CD14-positive monocyte (primary cell): ENCODE measurements at places on chromosomes 6 and 20. TPM values are rescaled to one million over a fixed set of nuclear protein-coding genes. Genes with fewer than 3 reads are reported as not detected.

- DNase-seq, result peak; percentile 46
- H3K4me3 ChIP-seq, result peak overlapping the region; percentile 84
- no peaks in the 10 kb centered on the region for H3K36me3 ChIP-seq
- H3K27me3 ChIP-seq, result no peaks in the 10 kb centered on the region
- peak overlapping the region; percentile 97 for H3K27ac ChIP-seq
- H3K4me1 ChIP-seq, result peaks cover 14% of the 10 kb centered on the region
Observed at GRCh38 chr6:26284537-26285142, 80.4 kb upstream of the BTN3A2 start.

- peak overlapping the region; percentile 65 for H3K27ac ChIP-seq
- peak overlapping the region; percentile 49 for H3K4me3 ChIP-seq
- H3K4me1 ChIP-seq, result peaks cover 25% of the 10 kb centered on the region
- peak; percentile 35 for DNase-seq
- no peaks in the 10 kb centered on the region for H3K27me3 ChIP-seq
Observed at GRCh38 chr6:14211562-14211942, 94.0 kb downstream of the CD83 start.

DNA sequence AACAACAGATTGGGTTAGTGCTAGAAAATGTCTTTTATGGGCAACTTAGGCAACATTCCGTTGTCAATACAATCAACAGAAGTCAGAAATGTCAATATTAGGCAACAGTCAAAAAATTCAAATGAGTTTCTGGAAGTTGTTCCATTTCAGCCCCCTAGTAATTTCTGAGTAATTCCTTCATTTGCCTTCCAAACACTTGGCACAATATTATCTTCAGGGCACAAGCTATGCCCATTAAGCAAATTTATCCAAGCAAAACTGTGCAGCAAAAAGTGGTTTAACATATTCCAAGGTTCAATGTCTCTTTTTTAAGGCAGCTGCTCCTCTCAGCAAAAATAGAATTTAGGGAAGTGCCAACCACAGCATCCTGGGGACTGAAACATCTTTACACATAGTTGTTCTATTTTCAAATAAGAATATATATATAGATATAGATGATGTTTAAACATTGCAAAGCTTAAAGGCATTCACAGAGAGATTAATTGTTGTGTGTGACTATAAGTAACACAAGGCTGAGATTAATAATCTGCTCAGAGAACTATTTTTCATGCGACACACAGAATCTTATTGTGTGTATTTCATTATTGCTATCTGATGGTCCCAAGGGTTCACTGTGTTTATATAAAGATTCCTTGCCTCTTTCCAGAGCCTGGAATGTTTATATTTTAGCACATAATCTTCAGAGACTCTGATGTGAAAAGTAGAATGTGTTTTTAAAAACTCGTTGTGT, 75.2 kb upstream of the ADTRP start:
- peak; percentile 20 for DNase-seq
- H3K4me1 ChIP-seq, result peaks cover 17% of the 10 kb centered on the region
- H3K36me3 ChIP-seq, result no peaks in the 10 kb centered on the region
- no peak overlapping the region for H3K4me3 ChIP-seq

DNA sequence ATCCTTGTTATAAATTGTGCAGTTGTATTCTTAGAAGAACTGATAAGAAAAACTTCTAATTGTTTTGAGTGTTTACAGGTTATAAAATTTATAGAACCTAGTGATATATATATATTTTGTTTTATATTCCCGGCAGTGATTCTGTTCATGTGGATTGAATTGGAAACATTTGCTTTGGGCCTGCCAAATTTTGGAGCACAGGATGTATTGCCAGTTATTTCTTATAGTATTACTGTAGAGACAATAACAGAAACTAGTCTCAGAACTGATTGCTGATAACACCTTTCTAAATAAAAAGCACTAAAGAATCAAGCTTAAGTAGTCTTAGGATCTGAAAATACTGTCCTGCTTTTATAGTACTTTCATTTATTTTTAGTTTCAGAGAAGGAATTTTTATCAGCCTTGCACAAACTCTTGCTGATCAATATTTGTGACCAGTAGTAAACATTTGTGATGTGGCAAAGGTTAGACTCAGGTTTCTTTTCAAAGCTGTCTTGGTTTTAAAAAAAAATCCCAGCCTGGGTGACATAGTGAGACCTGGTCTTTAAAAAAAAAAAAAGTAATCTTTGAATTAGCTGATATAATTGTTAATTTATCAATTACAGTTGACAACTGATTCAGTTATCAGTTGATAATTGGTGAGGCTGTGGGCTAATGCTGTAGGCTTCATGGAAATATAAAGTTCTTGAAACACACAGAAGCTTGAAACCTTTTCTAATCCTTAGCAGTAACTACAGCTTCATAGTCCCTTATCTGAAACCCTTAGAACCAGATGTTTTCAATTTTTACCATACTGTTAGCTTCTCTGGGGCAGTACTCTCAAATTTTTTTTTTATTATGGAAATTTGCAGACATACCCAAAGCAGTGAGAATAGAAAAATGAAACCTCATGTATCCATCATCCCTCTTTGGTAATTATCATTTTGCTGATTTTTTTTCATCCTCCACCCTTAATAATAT, 42.4 kb downstream of the RNGTT start:
- peaks cover 15% of the 10 kb centered on the region for H3K4me1 ChIP-seq
- H3K4me3 ChIP-seq, result no peak overlapping the region
- peaks cover 8% of the 10 kb centered on the region for H3K36me3 ChIP-seq
- no peak for DNase-seq
- H3K27me3 ChIP-seq, result no peaks in the 10 kb centered on the region

- H3K4me1 ChIP-seq, result no peaks in the 10 kb centered on the region
- no peak for DNase-seq
- H3K27ac ChIP-seq, result no peak overlapping the region
- no peak overlapping the region for H3K4me3 ChIP-seq
- no peaks in the 10 kb centered on the region for H3K36me3 ChIP-seq
Observed at GRCh38 chr6:141354191-141354955, 778.4 kb upstream of the GJE1 start.

DNA sequence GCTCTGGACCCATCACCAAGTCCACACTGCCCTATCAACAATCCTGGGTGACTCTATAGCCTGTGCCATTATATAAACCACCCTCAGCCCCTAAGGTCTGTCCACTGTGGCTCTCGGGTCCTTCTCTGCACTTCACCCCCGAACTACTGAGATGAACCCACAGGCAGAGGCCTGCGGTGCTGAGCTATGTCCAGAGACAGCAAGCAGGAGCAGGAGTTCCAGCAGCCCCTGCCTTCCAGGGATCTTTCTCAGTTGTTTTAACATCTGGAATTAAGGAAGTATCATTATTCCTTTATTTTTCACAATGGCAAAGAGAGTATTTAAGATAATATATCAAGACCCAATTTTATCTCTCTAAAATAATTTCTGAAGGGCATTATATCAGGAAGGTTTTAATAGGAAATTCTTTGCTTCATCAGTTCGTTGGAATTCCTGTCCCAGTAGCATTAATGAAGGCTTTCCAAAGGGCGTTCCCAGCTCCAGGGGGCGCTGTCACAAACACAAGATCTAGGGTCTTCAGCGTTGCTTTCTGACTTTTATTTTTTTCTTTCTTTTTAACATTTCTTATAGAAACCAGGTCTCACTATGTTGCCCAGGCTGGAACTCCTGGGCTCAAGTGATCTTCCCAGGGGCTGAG, 27.3 kb downstream of the RRBP1 start:
- peaks cover 27% of the 10 kb centered on the region for H3K4me1 ChIP-seq
- no peaks in the 10 kb centered on the region for H3K27me3 ChIP-seq
- H3K4me3 ChIP-seq, result no peak overlapping the region
- H3K36me3 ChIP-seq, result peaks cover 75% of the 10 kb centered on the region
- peak; percentile 21 for DNase-seq
- H3K27ac ChIP-seq, result no peak overlapping the region

- DNase-seq, result no peak
- no peak overlapping the region for H3K27ac ChIP-seq
- H3K4me3 ChIP-seq, result no peak overlapping the region
- no peaks in the 10 kb centered on the region for H3K36me3 ChIP-seq
- no peaks in the 10 kb centered on the region for H3K4me1 ChIP-seq
Observed at GRCh38 chr6:85113934-85114580, 335.8 kb upstream of the NT5E start.

GRCh38 chr6:168734523-168734922, 293.5 kb downstream of the SMOC2 start:
- no peaks in the 10 kb centered on the region for H3K4me1 ChIP-seq
- DNase-seq, result no peak
- no peaks in the 10 kb centered on the region for H3K36me3 ChIP-seq
- H3K4me3 ChIP-seq, result no peak overlapping the region
- no peak overlapping the region for H3K27ac ChIP-seq
- H3K27me3 ChIP-seq, result no peaks in the 10 kb centered on the region

DNA sequence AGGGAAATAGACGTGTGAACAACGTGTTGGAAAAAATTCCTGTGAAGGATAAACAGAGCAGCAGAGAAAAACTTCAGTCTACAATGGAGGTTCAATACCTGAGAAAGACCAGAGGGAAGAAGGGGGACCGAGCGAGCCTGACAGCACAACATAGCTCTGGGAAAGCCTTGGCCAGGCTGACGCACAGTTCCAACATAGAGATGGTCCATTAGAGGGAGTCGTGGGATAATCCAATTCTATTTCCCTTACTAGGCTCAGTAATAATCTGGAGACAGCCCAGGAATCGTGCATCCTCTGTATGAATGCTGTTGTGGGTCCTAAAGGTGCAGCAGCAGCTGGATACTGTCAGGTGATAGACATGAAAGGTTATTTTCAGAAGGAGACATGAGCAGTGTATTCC, 370.8 kb upstream of the BTBD3 start:
- no peaks in the 10 kb centered on the region for H3K4me1 ChIP-seq
- H3K27me3 ChIP-seq, result no peaks in the 10 kb centered on the region

GRCh38 chr6:28988536-28989311, 16.4 kb downstream of the ZNF311 start:
- no peaks in the 10 kb centered on the region for H3K27me3 ChIP-seq
- peak overlapping the region; percentile 25 for H3K4me3 ChIP-seq
- DNase-seq, result peak; percentile 76
- H3K4me1 ChIP-seq, result peaks cover 17% of the 10 kb centered on the region
- no peaks in the 10 kb centered on the region for H3K36me3 ChIP-seq
- no peak overlapping the region for H3K27ac ChIP-seq

- no peak for DNase-seq
- H3K36me3 ChIP-seq, result peaks cover 20% of the 10 kb centered on the region
- H3K4me3 ChIP-seq, result no peak overlapping the region
- no peaks in the 10 kb centered on the region for H3K27me3 ChIP-seq
Observed at GRCh38 chr6:16471222-16471909, 233.0 kb downstream of the GMPR start.

GRCh38 chr6:118894425-118895260, 691 bp downstream of the ASF1A start:
- H3K27me3 ChIP-seq, result no peaks in the 10 kb centered on the region
- H3K27ac ChIP-seq, result peak overlapping the region; percentile 88
- H3K4me3 ChIP-seq, result peak overlapping the region; percentile 99
- peaks cover 12% of the 10 kb centered on the region for H3K36me3 ChIP-seq
- peaks cover 44% of the 10 kb centered on the region for H3K4me1 ChIP-seq

GRCh38 chr20:62161347-62161746, 17.8 kb downstream of the SS18L1 start:
- H3K4me3 ChIP-seq, result no peak overlapping the region
- H3K27ac ChIP-seq, result no peak overlapping the region
- DNase-seq, result no peak

The LTB gene
- polyA plus RNA-seq, result 12.6 and 28.3 TPM in 2 replicates

The MYBL2 gene
- polyA plus RNA-seq, result 0.08 TPM in 1 of 2 replicates, not detected in the other

The C6orf118 gene
- not detected for polyA plus RNA-seq

DNA sequence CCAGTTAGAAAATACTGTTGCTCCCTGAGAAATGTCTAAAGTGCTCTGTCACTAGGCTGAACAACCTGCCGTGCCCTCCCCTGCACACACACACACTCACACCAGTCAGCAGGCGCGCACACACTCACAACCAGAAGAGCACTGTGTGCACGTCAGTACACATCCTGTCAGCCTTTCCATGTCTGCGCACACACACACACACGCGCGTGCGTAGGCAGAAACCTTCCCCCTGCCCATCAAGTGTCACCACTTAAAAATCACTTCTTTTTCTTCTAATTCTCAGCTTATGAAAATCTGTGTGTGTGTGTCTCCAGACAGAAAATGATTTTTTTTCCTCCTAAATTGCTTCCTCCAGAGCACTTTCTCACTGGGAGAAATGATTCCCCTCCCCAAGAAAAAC, 100.3 kb downstream of the EDN3 start:
- H3K36me3 ChIP-seq, result no peaks in the 10 kb centered on the region
- no peak overlapping the region for H3K27ac ChIP-seq
- no peaks in the 10 kb centered on the region for H3K4me1 ChIP-seq

GRCh38 chr6:23747239-23747638, 378.8 kb upstream of the NRSN1 start:
- no peak for DNase-seq
- H3K27ac ChIP-seq, result no peak overlapping the region
- no peaks in the 10 kb centered on the region for H3K27me3 ChIP-seq
- H3K36me3 ChIP-seq, result no peaks in the 10 kb centered on the region
- H3K4me1 ChIP-seq, result no peaks in the 10 kb centered on the region
